ENCODE measurements at places on chromosomes 2 and 18. TPM values are rescaled to one million over a fixed set of nuclear protein-coding genes. Genes with fewer than 3 reads are reported as not detected.

DNA sequence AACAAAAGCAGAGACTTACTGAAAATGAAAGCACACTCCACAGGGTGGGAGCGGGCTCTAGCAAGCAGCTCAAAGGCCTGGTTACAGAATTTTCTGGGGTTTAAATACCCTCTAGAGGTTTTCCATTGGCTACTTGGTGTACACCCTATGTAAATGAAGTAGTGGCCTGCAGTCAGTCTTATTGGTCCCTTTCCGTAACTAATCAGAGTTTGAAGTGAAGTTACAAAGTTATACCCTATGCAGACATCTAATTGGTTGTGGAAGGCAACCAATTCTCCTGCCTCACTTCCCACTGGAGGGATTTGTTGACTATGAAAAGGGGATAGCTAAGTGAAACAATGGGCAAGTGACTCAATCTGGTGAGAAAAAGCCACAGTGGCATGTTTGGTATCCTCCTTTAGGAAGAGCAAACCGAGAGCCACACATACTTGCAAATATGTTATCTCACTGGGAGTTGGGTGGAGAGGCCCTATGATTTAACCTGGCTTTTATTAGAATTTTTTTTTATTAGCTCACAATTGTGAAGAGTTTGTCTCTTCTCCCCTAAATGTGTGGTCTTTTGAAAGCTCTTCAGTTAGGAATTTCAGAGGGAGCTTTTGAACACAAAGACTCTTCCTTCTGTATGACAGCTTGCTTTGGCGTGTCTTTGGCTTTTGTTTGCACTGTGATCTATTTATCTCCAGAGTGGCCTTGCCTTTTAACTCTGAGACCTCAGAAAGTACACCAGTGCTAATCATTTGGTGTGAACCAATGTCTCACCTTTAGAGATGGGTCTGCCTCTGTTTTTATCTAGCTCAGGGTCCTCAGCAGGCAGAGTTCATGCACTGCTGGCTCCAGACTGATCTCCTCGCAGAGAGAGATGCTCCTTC is 69.6 kb downstream of the MAP4K4 start:
- DNase-seq = peak; percentile 79

- DNase-seq = no peak
Measured at GRCh38 chr2:100059638-100060037, 82.8 kb downstream of the AFF3 start.

DNA sequence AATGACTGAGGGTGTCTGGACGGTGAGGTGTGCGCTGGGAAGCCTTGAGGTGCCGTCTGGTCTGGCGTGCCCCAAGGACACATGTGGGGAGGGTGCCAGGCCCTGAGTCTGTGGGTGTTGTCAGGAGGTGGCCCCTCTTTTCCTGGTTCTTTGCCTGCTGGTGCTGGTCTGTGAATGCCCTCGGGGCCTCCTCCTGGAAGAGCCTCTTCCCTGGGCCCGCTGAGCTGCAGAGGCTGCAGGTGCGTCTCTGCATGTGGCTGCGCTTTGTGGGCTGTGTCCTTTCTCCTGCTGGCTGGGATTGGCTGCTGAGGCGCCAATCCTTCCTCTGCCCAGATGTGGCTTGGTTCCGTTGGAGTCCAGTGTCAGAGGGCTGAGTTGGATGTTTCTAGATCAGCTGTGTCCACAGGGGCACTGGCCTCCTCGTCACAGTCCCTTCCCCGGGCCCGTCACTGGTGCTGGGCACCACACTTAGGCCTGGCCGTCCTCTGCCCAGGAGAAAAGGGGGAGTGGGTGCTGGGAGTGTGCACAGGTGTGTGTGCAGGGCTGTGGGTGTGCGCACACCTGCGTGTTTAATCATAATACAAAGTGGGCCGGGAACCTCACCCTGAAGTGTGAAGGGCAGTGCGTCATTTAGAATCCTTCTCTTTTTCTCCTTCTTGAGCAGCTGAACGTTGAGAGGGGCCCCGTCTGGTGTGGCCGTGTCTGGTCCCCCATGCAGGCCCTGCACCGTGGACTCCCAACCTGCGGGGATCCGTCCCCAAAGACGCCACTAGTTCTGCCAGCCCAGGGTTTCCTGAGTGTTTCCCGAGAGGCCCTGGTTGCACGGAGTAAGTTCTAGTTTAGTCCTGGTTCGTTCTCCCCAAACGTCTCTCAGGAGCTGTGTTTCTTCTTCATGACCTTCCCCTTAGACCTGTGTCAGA is 35.5 kb downstream of the RTP5 start:
- DNase-seq = peak; percentile 38

- peak; percentile 96 for DNase-seq
Measured at GRCh38 chr2:170917219-170917913, 11.7 kb upstream of the GORASP2 start.

DNA sequence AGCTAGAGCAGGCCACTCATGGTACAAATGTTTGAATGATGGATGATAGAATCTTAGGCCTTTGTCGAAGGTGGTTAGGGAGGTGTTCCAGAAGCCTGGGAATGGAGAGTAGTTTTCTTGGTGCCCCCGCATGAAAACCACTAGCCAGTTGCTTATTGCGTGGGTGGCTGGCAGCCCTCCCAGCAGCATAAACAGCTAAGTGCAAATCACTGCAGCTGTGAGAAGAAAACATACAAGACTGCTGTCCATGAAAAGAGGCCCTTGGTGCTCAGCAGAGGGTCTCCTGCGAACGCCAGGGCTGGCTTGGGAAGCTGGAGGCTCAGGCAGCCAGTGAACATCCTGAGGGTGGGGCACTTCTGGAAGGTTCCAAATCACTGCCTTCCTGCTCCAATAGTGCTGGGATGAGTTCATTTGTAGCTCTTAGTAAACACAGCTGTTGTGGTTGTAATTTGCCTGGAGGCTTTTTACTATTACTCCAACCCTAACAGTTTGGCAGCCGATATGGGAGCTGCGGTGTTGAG is 118.8 kb downstream of the MGAT5 start:
- DNase-seq = no peak

DNA sequence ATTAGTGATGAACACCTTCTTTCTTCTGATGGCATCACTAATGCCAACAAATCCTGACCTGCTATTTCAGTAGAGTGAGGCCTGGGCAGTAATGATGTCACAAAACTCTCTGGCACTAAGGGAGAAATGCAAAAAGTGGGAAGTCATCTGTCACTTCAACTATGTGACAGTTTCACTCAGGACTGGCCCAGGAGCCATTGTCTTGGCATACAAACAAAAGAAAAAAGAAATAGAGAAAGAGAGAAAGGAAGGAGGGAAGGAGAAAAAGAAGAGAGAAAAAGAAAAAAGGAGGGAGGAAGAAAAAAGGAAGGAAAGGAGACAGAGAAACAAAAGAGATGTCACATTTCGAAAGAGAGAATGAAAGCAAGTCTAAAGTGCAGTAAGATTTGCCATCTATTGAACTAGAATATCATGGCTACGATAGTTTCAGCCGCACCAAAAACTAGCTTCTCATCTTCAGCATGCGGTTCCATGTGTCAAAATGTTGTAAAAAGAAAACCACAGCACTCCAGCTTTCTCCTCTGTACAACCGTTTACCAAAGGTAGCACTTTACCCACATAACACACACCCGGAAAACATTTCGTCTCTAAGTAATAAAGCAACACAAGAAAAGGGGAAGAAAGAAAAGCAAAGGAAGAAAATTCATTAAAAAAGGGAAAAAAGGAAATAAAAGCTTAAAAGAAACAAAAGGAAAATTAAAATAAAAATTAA is 50.1 kb downstream of the CD226 start:
- no peak for DNase-seq

DNA sequence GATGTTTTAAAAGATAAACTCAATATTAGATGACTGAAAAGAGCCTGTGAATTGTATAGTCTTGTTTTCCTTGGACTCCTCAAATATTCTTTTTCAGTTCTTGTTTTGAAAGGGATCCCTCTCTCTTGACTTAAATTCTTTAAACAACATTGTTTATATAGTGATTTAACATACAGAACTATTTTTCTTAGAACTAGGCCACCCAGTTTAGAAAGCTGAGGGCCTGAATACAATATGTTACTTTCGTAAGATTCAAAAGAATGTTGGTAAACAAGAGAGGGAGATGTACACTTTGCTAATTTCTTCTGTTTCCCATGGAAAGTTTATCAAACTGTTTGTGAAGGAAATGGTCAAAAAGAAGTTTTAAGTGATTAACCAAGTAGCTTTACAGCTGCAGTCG is 5.5 kb upstream of the TSPYL6 start:
- DNase-seq = no peak

GRCh38 chr18:54251606-54252390 is 17.5 kb upstream of the POLI start:
- DNase-seq = no peak

GRCh38 chr18:74963820-74964446 is 245.0 kb downstream of the PTGR3 start:
- peak; percentile 74 for DNase-seq

GRCh38 chr2:8882094-8882493 is 44.7 kb upstream of the KIDINS220 start:
- peak; percentile 91 for DNase-seq

- DNase-seq = peak; percentile 70
Measured at GRCh38 chr18:69705987-69706386, 241.7 kb downstream of the CD226 start.

- DNase-seq = peak; percentile 30
Measured at GRCh38 chr18:79503406-79503805, 107.7 kb downstream of the NFATC1 start.

DNA sequence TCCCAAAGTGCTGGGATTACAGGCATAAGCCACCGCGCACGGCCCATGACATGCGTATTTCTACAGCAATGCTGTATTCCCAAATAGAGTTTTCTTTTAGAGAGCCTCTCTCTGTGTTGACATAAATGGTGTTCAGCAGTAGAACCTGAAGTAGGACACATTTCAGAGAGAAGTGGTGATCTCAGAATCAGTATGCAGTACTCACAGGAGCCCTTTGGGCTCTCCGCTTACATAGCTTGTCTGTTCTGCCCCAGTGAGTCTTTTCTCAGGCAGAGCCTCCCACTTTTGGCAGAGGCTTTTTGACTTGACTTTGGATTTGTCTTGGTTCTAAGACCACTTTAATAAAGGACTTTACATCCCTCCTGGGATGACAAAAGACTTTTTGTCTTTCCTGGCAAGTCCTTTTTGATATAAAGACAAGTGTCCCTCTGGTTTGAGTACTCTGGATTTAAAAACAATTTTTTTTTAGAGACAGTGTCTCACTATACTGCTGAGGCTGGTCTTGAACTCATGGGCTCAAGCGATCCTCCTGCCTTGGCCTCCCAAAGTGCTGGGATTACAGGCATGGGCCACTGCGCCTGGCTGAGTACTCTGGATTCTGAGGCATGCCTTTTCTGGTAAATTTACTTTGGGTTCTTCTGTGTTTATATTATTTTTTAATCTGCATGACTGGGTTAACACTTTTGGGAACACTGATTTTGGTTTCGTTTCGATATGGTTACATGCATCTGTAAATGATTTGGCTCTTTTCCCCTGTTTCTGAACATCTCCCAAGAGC is 113.3 kb downstream of the SMAD2 start:
- no peak for DNase-seq

DNA sequence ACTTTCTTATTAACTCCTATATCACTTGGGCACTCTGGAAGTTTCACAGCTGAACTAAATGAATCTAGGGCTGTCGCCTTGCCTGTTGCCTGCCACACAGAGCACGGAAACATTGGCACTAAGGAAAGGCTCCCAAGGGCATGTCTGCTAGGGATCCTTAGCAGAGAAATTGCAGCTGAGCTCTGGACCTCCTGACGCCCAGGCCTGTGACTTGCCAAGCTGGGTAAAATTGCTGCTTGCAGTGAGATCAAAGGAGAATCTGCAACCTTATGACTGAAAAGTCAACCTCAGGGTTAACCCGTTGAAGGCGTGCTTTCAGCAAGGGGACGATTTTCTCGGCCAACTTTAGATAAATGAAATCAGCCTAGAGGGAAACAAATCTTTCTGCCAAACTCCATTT is 189.8 kb downstream of the NCK2 start:
- DNase-seq = no peak

DNA sequence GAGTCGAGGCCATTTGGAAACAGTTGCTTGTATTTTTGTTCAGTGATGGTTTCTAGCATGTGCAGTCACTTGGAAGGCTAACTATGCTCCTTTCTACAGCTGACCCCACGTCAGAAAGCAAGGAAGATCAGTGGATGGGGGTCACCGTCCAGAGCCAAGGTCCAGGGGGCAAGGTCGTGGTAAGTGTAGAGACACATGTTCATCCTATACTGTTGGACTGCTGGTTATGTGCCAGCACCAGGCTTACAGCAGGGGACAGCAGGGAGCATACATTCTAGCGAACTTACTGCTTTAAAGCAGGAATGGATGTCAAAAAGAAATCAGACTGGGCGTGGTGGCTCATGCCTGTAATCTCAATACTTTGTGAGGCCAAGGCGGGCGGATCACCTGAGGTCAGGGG is 40.0 kb downstream of the ITGA6 start:
- DNase-seq = no peak

DNA sequence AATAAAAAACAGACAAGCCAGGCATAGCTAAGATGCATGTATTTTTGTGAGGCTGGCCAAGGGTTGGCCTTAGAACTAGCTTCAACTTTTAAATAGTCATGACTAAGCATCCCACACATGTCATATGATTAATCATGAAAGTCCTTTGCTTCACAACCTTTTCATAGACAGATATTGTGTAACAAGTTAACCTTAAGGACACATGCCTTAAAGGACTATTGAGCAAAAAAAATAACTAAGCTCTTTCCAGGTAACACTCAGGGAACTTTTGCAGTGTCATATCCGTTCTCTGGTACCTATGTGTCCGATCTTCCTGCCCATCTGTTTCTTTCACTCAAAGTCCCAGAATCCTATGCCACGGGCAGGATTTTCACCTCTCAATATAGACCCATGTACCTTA is 498.4 kb downstream of the STK39 start:
- DNase-seq = no peak

- DNase-seq = no peak
Measured at GRCh38 chr2:234072454-234072853, 22.0 kb downstream of the SPP2 start.

MROH2A gene
- total RNA-seq = not detected

LAMA3 gene
- total RNA-seq = 0.90 TPM

ZNF514 gene
- 31.6 TPM for total RNA-seq

PROKR1 gene
- total RNA-seq = 2.9 TPM
